RPMI7951 (cell line): ENCODE measurements at places on chromosomes 11 and 22.

DNA sequence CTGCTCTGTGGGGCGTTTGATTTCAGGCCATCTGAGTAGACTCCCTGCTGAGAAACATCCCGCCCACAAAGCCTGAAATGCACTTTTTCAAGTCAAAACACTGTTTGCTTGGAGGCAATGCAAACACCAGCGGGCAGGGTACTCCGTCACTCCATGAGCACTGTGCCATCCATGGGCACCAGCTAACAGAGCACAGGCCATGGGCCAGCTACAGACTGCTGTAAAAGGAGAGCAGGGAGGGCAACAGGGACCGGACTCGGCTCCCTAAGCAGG lies 16.6 kb upstream of the EFCAB6 start:
- no peak for DNase-seq

DNA sequence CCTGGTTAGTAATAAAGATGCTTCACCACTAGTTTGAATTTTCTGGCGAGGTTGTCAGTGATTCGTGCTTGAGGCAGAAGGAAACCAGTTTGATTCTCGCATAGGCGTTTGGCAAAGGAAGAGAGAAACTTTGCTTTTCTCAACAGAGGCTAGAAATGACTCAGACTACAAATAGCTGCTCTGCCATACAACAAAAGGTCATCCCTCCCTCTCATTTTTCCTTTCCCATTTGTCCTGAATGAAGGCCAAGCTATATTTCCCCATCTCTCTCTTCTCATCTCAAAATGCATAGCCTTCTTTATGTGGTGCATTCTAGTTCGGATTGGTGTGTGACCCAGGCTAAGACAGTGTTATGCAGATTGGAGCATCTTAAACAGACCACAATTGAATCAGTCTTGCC lies 741.4 kb downstream of the NTM start:
- DNase-seq, result peak; percentile 91

GRCh38 chr11:62428871-62429560 lies 10.2 kb downstream of the SCGB1A1 start:
- DNase-seq, result no peak

DNA sequence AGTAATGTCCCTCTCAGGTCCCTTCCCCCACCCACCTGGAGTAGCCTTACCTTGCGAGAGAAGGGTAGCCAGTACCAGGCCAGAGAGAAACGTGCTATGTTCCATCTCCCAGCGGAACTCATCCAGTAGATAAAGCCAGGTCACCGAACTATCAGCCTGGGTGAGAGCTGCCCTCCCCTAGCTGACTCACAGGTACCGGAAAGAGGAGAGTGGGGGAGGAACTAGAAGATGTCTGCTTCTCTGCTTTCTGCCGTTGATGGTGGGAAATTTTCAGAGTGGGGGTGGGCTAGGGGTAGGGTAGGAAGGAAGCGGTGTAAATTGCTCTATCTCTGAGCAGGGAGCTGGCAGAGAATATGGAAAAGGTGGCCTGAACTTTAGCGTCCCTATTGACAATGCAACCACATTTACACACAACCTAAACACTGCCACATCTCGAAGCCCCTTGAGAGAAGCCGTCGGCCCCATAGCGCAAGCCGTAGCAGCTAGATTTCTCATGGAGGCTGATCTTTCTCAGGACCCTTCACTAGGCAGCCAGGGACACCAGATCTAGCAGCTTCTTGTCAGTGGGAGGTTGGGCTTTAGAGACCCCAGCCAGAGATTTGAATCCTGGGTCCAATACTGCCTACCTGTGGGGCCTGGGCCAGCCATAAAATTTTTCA lies at the start of gene CD3D:
Gene CD3D (minus strand): TSS at position 203 of the 659 bp plus-strand sequence. CDS start 98 bp downstream, at position 105.
- no peak for DNase-seq

DNA sequence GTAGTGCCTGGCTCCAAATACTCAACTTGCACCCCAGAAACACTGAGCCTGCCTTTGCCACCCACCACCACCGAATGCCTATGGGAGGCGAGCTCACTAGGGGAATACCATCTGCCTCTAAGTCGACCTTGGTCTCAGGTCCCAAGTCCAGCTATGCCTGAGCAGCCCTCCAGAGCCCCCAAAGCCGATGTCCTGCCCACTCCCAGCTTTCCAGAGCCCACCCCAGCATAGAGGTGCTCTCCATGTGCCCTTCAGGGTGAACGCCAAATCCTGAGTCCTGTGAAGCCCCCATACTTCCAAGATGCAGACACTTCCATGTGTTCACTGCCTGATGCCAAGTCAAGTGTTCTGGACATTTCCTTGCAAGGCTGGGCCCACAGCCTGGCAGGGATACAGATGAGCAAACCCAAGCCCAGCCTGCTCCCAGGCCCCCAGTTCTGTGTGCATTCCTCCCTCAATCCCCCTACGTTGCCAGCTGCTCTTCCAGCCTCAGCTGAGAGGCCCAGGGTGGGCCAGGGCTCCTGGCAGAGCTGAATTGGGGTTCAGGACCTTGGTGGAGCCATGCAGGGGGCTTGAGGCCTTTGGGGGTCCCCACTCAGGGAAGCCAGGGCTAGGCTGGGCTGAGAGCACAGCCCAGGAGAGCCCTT lies 2.6 kb upstream of the KMT5B start:
- DNase-seq, result no peak

GRCh38 chr11:45298718-45299117 lies 12.6 kb upstream of the SYT13 start:
- no peak for DNase-seq

GRCh38 chr22:47089374-47089773 lies 326.9 kb downstream of the TBC1D22A start:
- DNase-seq, result no peak

DNA sequence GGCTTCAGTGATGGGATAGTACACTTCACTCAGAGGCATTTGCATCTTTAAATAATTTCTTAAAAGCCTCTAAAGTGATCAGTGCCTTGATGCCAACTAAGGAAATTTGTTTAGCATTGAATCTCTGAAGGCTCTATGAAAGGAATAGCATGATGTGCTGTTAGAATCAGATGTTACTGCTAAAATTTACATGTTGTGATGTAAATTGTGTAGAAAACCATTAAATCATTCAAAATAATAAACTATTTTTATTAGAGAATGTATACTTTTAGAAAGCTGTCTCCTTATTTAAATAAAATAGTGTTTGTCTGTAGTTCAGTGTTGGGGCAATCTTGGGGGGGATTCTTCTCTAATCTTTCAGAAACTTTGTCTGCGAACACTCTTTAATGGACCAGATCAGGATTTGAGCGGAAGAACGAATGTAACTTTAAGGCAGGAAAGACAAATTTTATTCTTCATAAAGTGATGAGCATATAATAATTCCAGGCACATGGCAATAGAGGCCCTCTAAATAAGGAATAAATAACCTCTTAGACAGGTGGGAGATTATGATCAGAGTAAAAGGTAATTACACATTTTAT lies 4.6 kb downstream of the MALAT1 start:
- DNase-seq, result no peak
